GM04504 (cell line): ENCODE measurements at places on chromosomes 13 and 19.
A peak's percentile ranks its signal among the peaks of the same experiment; 100 is the strongest.

DNA sequence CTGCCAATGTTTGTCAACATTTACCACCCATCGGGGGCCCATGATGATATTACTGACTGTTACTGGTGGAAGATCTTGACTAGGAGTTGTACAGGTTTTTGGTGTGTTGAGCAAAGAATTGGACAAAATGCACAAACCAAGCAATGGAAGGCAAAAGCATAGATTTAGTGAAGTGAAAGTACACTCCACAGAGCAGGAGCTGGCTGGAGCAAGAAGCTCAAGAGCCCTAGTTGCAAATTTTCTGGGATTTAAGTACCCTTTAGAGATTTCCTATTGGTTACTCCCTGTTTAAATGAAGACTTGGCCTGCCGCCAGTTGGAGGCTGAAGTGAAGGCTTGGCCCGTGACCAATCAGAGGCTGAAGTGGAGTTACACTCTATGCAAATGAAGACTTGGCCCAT lies 128.6 kb upstream of the KL start:
- no peak for DNase-seq

DNA sequence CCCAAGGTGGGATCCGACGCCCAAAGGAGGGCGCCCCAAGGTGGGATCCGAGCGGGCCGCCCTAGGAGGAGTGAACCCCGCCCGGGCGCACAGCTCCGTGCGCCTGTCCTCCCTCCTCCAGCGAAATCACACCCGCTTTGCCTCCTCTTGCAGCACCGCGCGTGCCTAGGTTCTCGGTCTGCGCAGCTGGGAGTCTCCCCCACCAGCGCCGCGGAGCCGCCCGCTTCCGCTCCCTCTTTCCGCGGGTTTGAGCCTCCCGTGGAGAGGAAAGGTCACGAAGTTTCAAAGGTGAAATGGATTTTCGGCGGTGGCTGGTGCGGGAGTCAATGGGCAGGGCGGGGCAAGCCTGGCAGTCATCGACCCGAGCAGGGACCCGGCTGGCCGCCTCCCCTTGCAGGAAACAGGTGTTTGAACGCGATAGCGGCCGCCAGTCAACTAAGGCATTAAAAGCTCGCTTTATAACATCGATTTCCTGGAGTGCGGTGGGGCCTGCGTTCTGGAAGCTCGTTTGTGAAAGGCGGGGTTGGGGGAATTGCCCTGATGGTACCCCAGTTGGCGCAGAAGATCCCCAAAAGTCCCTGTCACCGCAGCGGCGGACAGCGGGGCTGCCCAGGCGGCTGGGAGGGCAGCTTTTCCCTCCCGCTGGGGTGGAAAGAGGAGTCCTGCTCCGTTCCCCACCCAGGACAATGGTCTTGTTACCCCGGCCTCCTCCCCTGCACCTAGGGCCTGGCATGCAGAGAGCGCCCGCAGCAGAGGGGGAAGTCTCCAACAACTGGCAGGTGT lies 9.0 kb upstream of the SOX1 start:
- DNase-seq: no peak

DNA sequence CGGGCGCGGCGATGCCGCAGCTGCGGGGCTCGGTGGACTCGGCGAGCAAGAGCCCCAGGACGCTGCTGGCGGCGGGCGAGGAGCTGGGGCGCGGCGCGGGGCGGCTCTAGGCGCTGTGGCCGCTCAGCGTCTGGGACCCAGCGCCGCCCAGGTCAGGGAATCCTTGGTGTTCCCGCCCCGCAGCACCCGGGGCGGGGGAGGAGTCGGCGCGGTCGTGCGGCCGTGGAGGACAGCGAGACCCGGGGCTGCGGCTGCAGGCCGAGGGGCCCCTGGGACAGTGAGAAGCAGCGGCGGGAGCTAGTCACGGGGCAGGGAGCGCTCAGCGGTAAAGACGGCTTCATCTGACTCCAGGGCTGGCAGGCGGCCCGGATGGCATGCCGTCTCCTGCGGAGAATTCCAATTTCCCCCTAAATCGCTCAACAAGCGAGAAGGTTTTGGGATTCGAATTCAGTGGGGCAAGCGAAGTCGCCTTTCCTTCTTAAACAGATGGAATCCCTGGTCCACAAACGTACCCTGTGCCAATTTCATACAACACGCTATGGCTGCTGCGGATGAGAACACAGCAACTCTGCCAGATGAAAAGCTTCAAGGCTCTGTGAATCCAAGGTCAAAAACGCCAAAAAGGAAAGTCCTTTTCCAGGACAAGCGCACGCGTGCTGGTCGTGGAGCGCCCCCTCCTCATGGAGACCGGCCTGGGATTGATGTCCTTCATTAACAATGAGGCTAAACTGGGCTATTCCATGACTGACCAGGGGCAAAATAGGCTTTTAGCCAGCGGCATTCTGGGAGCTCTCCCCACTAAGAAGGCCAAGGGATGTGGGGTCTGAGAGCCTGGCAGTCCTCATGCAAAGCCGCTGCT lies 4.2 kb upstream of the ZSCAN4 start:
- no peak for DNase-seq

DNA sequence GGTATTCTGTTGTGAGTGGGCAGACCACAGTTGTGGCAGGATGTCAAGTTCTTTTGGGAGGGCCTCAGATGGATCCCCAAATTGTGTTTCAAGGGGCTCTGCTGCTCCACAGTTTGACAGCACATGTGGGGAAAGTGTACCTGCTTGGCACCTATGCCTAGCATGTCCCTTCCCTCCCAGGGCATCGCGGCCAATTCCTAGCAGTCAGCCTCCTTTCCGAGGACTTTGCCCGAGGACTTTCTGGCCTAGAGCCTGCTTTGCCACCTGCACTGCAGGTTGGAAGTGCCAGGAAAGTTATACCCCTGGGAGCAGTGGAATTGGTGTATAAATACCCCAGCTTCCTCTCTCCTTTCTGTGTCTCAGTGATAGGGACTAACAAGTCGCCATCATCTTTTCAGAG lies 11.9 kb upstream of the GPR12 start:
- DNase-seq: no peak

- no peak for DNase-seq
Measured at GRCh38 chr19:11288349-11288748, 7.6 kb upstream of the TSPAN16 start.

DNA sequence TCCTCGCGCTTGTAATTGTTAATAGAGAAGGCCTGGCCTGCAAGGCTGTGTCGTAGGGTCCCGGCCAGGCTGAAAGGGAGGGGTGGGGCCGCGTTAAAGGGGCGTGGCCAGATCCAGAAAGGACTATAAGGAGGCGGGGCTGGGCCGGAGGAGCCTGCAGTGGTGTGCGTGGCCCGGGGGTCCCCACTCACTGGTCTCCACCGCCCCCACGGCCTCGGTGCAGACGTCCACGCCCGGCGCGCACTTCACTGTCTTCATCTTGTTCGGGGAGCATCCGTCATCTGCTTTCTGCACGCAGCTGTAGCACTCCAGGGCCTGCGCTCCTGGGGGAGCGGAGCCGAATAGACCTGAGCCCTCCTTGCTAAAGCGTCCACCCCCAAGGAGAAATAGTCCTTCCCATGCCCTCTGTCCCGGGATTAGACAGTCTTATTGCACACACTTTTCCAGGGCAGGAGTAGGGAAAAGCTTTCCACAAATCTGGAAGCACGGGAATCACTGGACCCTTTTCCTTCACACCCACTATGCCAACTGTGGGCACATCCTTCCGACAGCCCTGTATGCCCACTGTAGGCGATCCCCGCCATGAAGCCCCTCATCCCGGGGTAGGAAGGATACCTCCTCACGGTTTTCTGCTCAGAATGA lies 1.2 kb downstream of the LYPD3 start:
- DNase-seq: no peak

GRCh38 chr13:106104281-106104901 lies 431.1 kb downstream of the EFNB2 start:
- DNase-seq: peak; percentile 67

GRCh38 chr19:13784731-13785452 lies 10.4 kb upstream of the ZSWIM4 start:
- peak; percentile 50 for DNase-seq

GRCh38 chr13:57680609-57681008 lies 49.1 kb downstream of the PCDH17 start:
- DNase-seq: no peak

- DNase-seq: peak; percentile 66
Measured at GRCh38 chr13:51643882-51644281, 59.6 kb downstream of the WDFY2 start.

GRCh38 chr19:45558399-45558878 lies 26.2 kb downstream of the OPA3 start:
- no peak for DNase-seq

DNA sequence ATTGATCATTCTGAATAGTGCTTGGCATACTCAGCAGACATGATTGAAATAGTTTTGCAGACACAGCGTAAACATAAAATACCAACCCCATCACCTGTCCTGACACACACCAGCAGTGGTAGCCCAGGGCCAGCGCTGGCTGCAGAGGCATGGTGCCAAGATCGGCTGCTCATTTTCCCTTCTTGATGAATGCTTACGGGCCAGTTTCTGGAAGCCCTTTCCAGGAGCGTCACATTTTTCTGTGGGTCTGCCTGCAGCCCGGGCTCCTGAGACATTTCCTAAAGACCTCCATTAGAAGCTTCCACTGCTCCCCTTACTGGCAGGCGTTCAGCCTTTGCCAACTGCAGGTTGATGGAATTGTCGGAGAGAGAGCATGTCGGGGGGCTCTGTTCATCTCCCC lies 48.6 kb downstream of the CHST8 start:
- DNase-seq: no peak

DNA sequence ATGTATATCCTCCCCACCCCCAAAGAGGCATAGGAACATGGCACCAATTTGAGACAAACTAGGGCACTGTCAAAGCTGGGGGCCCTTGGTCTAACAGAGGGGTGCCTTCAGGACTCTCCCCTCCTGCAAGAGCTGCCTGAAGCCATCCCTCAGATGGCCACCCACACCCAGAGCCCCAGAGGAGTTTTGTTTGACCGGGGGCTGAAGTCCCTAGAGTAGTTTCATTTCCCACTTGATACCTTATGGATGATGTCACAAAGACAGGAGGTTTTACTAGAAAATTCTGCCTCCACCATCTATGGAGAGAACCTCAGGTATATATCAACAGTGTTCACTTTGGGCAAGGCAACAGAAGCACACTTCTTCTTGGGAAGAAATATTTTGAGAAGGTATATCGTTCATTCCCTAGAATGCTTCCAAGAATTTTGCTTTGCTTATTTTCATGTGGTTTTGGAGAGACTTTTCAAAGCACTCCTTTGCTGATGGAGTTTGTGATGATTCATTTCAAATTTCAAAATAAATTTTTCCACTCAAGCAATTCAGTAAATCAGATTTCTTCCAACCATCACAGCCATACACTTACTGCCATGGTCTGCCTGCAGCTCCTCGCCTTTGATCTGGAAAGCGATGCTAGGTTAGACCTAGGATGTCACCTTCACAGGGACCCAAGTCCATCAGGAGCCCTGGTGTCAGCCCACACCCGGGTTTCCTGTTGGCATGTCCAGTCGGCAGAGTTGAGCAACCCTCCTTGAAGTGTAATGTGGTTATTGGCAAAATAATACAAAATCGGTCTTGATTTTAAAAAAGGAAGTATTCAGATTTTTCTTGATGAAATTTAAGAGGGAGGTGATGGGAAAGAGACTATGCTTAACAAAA lies 207.0 kb downstream of the SHISA2 start:
- DNase-seq: no peak

DNA sequence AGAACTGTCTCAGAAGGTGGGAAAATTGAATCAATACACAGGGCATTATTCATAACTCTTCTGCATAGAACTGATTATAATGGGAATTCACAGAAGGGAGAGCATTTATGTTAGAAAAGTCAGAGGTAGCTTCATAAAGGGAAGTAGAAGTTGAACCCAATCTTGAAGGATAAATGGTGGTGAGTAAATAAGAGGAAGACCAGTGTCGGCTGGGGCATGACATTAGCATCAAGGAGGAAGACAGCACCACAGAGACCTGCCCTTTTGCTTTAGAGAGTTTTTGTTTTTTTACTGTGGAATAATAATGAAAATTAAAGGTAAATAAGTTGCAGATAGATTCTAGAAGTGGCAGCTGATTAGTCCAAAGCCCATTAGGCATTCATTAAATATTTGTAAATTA lies 21.9 kb downstream of the CDC16 start:
- no peak for DNase-seq

GRCh38 chr13:18949489-18949761 lies 232.2 kb downstream of the TUBA3C start:
- DNase-seq: no peak

GRCh38 chr13:90577726-90578125 lies 769.8 kb upstream of the MIR17HG start:
- DNase-seq: no peak

GRCh38 chr19:42529248-42529764 lies 1.0 kb upstream of the CEACAM1 start:
- DNase-seq: peak; percentile 24

GRCh38 chr13:42229287-42229686 lies 42.7 kb upstream of the AKAP11 start:
- DNase-seq: no peak

DNA sequence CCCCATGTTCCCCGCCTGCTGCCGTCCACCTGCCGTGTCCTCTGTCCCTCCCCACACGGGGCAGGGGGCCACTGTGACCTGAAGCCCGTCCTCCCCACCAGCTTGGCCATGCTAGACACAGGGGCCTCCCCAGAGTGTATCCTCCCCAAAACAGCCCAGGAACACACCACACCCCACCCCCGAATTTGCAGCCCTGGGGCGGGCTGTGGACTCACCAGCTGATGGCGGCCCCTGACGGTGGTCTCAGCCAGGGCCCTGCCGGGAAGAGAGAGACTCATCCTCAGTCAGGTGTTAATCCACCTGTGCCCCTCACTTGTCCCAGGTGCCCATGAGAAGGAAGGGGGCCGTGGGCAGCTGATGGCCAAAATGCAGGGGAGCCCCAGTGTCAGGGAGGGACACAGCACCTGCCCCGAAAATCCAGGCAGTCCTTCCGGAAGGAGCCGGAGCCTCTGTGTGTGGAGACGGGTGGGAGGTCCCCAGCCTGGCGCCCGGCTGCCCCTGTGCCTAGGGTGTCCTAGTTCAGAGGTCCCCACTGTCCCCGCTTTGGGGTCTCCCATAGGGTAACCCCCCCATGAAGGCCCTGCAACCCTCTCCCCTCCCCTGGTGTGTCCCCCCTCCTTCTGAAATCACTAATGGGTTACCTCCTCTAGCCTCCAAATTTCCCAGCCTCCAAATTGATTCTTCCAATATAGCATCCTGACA lies 39.3 kb upstream of the TCF3 start:
- no peak for DNase-seq

DNA sequence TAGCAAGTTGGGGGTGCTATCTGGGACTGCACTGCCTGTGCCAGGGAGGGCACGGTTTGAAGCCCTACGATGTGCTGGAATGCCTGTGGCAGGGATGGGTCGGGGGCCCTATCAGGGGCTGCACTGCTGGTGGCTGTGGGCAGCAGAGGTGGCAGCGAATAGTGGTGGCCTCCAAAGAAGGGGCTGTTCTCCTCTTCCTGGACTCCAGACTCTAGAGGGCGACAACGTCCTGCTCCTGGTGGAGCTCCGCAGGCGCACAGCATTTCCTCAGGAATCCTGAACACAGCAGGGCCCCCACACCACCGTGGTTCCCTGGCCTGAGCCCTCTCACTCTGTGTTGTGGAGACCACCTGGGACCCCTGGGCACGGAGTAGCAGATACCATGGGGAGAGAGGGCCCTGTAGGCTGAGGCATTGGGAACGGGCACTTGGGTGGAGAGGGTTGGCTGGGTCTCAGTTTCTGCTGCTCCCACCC lies 145.6 kb downstream of the TNFRSF19 start:
- no peak for DNase-seq

- no peak for DNase-seq
Measured at GRCh38 chr19:34481861-34482379, 362 bp downstream of the WTIP start.

GRCh38 chr19:45801603-45802175 lies 9.0 kb upstream of the DMWD start:
- DNase-seq: no peak
